ENCODE measurements at places on chromosomes 1 and 21.

- no peak for DNase-seq
Observed at GRCh38 chr1:233844692-233845091, 59.8 kb upstream of the SLC35F3 start.

DNA sequence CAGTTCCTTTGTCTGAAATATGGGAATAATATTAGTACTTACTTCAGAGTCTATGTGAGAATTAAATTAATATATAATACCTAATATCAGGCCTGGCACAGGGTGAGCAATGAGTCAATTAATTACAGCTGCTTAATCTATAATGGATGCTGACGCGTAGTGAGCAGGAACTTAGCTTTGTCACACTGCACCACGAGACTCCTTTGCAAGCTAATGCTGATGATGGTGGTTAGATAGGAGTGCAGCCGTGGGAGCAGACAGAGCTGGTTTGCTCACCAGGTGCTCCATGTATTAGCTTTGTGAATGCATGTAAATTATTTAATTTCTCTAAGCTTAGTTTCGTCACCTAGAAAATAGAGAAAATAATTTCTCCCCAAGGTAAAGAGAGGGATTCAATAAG is 35.1 kb downstream of the KCNJ15 start:
- no peak for DNase-seq

DNA sequence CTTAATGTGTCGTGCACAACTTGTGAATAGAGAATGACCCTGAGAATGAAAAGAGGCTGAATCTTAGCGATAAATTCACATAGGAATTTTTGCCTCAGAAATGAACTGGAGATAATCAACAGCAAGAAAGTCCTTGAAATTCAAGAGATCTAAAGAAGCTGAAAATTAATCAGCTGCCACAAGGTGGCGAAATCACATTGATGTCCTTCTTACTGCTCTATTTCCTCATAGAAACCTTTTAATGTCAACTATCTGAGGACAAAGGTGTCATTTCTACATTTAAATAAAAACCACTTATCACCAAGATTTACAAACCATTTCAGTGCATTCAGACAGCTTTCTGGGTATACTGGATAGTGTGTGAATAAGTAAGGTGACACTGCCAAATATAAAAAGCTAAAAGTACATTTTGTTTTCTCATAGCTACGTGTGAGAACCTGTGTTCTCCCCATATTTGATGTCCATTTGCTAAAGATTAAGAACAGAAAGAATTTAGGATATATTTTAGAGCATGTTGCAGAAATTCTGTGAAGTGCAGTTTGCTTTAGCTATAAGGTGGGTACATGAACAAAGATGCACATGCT is 485.3 kb upstream of the PTBP2 start:
- DNase-seq = no peak

- no peak for DNase-seq
Observed at GRCh38 chr1:3902571-3903091, 2.6 kb upstream of the C1orf174 start.
